NCI-H345 (cell line): ENCODE measurements at places on chromosomes 6 and 20.
A peak's percentile ranks its signal among the peaks of the same experiment; 100 is the strongest.

DNA sequence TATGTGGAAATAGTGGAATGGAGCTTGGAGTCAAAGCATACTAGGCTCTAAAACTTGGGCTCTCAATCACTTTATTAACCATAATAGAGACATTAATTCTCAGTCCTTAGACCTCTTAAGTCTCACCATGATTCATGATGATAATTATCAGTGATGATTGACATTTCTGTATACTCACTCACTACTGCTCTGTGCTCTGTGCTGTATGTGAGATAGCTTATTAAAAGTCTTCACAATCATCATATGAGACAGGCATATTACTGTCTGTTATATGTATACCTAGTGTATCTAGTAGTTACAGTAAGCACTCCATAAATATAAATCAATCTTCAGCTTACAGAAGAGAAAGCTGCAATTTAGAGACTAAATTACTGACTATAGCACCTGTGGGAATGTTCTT is 236.0 kb upstream of the JAG1 start:
- no peak for DNase-seq

GRCh38 chr6:155142168-155143028 is 121.4 kb upstream of the CLDN20 start:
- DNase-seq = no peak

- no peak for DNase-seq
These were observed 79.4 kb upstream of the SLC4A11 start for GRCh38 chr20:3318226-3318884.

DNA sequence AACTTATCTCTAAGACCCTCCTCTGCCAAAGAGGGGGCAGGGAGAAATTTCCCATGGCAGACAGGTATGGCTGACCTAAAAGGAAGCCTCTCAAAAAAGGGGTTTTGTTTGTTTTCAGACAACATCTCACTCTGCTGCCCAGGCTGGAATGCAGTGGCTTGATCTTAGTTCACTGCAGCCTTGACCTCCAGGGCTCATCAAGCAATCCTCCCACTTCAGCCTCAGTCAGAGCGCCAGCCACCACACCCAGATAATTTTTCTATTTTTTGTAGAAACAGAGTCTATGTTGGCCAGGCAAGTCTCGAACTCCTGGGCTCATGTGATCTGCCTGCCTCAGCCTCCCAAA is 3.8 kb downstream of the EZR start:
- no peak for DNase-seq

GRCh38 chr6:100382031-100382430 is 82.7 kb downstream of the SIM1 start:
- DNase-seq = no peak

- no peak for DNase-seq
These were observed 94.5 kb downstream of the ZMYND8 start for GRCh38 chr20:47262008-47262364.

DNA sequence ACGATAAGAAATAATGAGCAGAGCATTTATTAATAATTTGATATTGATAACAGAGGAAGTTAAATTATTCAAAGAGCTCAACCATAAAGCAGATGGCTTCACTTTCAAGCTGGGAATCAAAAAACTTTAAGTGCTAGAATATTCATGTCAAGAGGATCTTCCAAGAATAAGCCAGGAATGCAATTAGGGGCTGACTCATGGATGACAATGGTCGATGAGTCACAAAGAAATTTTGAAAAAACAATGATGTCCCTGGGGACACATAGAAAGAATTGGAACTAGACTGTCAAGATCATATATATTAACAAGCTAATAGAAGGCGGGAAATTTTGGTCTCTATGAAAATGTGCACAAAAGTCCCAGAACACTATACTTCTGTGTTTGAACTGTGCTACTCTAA is 304.1 kb downstream of the LAMA2 start:
- DNase-seq = no peak

DNA sequence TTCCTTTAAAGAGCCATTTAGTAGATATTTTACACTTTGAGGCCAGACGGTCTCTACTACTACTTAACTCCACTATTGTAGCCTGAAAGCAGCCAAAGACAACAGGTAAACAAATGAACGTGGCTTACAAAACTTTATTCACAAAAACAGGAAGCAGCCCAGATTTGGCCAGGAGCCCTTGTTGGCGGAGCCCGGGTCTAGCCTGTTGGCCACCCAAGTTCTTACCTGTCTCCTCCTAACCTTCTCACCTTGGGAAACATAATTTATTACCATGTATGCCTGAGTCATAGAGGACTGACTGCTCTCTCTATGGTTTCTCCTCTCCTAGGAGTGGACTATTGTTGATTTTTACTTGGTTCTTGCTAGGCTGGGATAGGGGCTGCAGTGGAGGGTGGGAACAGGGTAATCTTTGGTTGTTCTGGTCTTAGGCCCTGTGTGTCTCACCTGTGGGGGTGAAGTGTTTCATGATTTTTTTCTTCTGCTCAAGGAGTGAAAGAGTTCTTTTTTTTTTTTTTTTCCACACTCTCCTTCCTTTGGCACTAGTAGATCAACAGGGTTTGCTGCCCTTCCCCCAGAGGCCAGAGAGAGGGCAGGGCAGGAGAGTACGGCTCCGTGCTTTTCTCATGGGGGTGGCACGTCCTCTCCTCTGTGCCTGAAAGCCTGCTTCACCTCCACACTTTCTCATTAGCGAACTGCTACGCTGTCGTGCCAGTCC is 90.0 kb downstream of the RPP40 start:
- no peak for DNase-seq

- no peak for DNase-seq
These were observed 3.5 kb downstream of the DLGAP4 start for GRCh38 chr20:36309643-36310042.

DNA sequence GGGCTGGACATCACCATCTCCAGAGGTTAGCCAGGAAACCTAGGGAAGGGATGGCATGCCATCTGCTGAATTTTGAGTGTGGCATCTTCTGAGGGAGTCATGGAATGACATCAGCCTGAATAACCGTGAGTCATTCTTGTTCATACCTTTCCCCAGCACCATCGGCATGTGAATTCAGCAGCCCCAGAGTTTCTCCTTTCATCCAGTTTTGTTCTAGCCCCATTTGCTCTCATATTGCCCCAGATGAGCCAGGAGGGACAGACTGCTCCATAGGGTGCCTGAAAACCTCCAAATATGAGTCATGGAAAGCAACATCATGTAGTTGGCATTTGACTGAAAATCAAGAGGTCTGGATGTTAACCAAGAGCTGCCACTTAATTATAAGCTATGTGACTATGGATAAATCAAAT is 219.2 kb upstream of the SGK1 start:
- DNase-seq = no peak

- no peak for DNase-seq
These were observed 335.4 kb downstream of the COL12A1 start for GRCh38 chr6:74870403-74870802.

- DNase-seq = no peak
These were observed 21.1 kb downstream of the HLA-DRB1 start for GRCh38 chr6:32568561-32568960.

GRCh38 chr20:58982406-58983114 is 1.5 kb downstream of the NELFCD start:
- no peak for DNase-seq

- DNase-seq = peak; percentile 59
These were observed at the start of gene VSTM2L for GRCh38 chr20:37902504-37903313. Gene VSTM2L, plus strand, starts transcription at chr20:37903127. Its CDS starts 224 bp downstream, at chr20:37903351.

- no peak for DNase-seq
These were observed 393.7 kb downstream of the UTRN start for GRCh38 chr6:144678844-144679243.

- no peak for DNase-seq
These were observed 683 bp upstream of the GCNT2 start for GRCh38 chr6:10520468-10520867.

DNA sequence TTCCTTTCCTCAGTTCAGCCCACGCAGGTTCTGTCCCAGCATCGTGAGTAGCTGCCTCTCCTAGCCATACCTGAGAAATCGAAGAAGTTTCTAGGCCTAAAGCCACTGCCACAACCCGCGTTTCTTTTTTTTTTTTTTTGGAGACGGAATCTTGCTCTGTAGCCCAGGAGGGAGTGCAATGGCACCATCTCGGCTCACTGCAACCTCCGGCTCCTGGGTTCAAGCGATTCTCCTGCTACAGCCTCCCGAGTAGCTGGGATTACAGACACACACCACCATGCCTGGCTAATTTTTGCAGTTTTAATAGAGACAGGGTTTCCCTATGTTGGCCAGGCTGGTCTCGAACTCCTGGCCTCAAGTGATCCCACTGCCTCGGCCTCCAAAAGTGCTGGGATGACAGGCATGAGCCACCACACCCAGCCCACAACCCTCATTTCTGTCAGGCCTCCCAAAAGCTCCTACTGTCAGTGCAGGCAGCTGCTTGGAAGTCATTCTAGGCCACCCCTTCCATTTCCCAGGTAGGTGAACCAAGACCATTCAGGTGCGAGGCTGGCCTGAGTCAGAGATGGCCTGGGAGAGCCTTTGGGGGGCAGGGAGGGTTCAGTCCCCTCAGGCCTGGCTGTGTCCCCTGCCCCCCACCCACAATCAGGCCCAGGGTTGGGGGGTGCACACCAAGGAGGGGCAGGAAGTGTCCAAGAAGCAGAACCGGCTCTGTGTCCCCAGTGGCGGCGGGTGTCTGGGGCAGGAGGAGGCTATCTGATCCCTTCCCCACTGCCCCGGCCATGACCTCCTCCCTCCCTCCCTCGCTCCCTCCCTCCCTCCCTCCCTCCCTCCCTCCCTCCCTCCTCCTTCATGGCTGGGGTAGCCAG is 47.2 kb downstream of the NOL4L start:
- no peak for DNase-seq

- DNase-seq = peak; percentile 47
These were observed 20.6 kb upstream of the ZBTB24 start for GRCh38 chr6:109503327-109504224.

DNA sequence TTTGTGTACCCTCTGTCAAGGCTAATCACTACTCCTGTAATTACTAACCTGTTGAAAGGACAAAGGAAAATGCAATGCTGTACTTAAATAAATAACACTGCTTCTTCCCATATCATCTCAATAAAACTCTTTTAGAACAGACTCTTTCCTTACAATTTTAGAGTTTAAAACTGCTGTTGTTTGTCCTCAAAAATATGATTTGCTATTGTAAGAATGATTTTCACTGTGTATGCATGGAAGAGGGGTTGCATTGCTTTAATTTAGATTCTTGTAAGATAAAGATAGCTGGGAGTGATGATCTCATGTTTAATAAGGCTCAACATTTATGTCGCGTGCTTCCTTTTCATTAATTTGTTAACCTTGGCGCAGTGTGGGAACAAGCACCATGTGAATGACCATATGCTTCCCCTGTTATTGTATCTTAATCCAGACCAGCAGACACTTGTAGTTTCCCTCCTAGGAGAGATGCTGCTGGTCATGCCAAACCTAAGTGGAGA is 89.8 kb upstream of the ATXN1 start:
- DNase-seq = no peak

GRCh38 chr6:148593130-148593812 is 153.6 kb upstream of the UST start:
- no peak for DNase-seq

DNA sequence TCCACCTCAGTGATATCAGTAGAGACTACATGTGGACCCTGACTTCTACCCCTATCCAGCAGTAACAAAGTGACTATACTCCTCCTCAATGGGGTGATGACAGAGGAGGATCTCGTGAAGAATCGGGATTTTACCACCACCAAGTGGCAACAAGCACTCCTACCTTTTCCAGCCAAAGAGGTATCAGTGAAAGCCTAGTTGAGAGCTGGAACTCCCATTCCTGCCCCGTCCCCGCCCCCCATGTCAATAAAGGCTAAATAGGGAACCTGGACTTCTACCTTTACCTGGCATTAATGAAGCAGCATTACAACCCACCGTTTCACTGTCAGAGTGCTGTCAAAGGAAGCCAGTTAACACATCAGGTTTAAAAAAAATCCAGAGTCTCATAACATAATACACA is 45.3 kb downstream of the RNF24 start:
- DNase-seq = no peak

DNA sequence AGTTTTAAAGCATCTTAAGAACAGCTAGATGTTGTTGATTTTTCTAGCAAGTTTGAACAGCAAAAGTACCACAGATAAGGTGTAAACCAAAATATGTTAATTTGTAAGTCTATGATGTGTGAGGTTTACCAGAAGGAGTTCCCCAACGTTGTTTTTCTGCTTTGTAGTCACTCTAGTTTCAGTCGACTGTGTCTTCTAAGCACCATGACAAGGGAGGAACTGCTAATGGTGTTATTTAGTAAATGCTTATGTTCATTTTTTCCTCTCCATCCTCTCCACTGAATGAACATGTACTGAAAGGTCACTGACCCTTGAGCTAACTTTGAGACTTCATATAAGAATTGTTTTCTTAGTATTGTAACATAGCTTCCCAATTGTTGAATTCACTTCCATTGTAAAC is 3.0 kb downstream of the ENPP3 start:
- DNase-seq = no peak

DNA sequence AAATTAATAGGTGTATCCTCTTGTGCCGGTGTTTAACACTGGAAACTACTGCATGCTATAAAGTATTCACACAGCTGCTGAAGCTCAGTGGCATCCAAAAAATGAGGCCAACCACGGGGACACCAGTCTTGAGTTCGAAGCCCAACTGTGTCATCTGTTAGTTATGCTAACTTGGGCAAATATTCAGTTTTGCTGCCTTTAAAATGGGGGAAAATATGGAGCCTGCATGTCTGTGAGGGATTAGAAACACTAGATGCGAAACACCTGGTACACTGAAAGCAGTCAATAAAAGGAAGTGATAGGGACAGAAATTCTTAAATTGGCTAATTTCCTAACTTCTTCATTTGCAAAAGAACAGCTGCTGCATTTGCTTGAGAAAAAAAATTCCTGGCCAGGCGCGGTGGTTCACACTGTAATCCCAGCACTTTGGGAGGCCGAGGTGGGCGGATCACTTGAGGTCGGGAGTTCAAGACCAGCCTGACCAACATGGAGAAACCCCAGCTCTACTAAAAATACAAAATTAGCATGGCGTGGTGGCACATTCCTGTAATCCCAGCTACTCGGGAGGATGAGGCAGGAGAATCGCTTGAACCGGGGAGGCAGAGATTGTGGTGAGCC is 36.6 kb upstream of the MLIP start:
- no peak for DNase-seq

DNA sequence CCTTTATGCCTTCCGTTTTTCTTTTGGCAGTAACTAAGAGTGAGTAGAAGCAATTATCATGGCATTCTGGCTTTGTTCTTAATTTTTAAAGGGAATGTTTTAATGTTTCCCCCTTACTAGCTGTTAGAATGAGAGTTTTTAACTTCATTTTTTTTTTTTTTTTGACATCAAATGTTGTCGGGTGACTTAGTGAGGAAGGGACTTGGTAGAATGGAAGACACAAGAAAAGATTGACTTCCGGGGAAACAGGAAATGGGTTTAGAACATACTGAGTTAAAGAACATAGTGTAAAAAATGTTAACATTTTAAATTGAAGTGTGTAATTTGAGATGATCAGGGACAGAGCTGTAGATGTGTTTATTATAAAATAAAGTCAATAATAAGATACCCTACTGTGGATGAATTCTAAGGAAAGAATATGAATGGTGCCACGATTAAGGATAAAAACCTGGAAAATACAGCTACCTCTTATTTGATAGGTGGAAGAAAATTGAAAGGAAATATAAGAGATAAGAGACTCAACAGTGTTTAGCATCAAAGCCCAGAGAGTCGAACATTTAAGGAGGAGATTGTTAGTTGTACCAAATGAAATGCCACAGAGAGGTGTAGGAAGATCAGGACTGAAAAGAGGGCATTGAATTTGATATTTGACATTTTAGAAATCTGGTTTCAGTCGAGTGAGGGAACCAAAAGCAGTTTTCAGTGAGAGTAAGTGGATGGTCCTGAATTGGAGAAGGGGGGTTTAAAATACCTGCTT is 9.4 kb downstream of the HSF2 start:
- DNase-seq = no peak

GRCh38 chr20:17679941-17680835 is 1.9 kb downstream of the RRBP1 start:
- DNase-seq = peak; percentile 7

- peak; percentile 96 for DNase-seq
These were observed 73.0 kb upstream of the NHSL1 start for GRCh38 chr6:138572167-138572875.
